Stimulated activated CD8-positive, alpha-beta memory T cell treated with anti-CD3 and anti-CD28 coated beads, Interleukin-15, amount 100 ng/mL, for 24 hours (primary cell): ENCODE measurements at places on chromosomes 1 and 21.
A peak's percentile ranks its signal among the peaks of the same experiment; 100 is the strongest.

DNA sequence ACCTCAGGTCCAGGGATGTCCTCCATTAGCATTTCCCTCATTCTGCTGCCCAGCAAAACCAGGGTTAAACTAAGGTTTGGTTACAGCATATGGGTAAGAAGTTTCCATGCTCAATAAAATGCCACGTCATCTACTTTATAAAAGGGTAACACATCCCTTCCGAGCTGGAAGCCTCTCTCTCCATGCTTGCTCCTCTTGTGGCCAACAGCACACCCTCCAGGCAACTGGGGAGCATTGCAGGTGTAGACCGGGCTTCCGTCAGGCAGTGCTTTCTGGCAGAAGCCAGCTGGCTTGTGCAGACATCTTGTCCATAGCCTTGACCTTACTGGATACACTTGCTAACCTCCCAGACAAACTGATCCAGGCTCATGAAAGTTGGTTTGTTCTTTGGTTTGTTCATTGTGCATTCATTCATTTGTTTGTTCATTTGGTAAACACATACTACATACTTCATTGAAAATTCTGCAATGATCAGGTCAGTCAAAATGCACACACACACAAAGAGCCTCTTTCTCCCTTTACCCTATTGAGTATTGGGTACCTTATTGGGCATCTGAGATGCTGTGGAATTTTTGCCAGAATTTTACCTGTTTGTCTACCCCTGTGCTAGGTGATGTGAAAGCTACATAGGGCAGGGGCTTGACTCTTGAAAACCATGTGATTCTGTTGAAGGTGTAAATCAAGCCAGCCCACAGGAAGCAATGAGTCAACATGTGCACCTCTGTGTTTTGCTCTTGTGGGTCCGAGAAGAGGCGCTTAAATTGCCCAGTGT, 422.8 kb downstream of the CAMTA1 start:
- DNase-seq, result no peak

DNA sequence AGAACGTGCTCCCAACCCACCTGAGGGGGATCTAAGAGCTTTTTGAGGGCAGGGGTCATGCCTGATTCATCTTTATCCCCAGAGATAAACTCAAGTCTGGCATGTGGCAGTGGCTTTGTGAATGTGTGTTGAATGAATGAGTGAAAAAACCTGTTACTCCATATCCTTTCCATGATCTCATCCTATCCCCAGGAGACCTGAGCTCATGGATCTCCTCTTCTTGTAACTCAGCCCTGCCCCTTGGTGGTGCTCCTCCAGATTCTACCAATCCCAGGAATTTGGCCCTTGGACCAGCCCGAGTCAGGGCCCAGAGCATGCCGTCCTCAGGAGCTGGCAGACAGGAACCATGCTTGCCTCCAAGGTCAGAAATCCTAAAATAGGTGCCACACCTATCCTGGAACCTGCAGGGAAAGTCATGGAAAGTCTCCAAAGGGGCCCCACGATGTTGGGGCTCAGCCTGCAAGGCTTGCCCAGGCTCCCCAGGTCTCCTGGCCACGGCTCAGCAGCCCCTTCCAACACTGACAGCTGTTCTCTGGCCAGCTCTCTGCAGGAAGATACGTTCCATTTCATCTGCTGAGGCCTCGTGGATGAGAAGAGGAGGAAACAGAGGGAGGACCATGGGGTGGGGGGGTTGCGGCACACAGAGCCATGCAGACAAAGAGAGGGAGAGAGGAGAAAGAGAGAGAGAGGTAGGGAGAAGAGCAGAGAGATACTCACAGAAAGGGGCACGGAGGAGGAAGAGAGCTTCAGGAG, 214.6 kb downstream of the TRABD2B start:
- no peak for DNase-seq

- DNase-seq, result no peak
Measured at GRCh38 chr1:113976609-113977278, 2.5 kb upstream of the OLFML3 start.

DNA sequence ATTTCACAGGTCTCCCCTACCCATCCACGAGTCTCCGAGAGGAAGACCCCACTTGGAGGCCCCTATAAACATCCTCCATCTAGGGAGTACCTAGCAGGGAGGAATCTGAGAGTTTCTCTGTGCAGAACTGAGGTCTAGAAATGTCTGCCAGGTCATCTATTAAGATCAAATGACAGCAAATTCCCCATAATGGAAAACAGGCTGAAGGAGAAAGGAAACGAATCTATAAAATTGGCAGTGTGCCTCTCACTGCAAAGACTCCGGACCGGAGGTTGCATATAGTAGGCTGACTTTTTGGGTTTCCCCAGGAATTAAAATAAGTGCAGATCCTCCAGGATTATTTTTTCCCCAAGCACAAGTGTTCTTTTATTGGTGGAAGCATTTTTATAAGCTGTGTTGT, 57.7 kb downstream of the NMNAT2 start:
- no peak for DNase-seq

- DNase-seq, result no peak
Measured at GRCh38 chr1:109131059-109131458, 17.1 kb downstream of the ELAPOR1 start.

GRCh38 chr1:66940981-66941380, 16.2 kb downstream of the MIER1 start:
- DNase-seq, result no peak

GRCh38 chr1:234656944-234657654, 47.1 kb upstream of the IRF2BP2 start:
- DNase-seq, result no peak

DNA sequence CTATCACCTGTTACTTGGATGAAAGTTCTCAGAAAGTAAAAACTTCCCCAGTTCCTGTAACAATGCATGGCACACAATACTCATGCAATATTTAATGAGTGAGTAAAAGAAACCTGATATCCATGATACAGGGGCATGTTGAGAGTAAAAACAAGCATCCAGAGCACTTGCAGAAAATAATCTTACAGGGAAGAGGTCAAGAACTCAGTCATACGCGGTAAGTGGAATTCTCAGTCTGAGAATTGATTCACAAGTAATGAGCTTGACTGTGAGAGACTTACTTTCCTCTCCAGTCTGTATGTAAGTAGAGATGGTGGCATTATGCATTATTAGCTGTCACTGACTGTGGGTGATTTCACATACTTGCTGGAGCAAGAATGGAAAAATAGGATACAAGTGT, 976.9 kb downstream of the BRINP3 start:
- no peak for DNase-seq

- no peak for DNase-seq
Measured at GRCh38 chr1:7677111-7677510, 94.0 kb upstream of the VAMP3 start.

GRCh38 chr1:244840219-244840794, 4.8 kb downstream of the COX20 start:
- DNase-seq, result no peak

DNA sequence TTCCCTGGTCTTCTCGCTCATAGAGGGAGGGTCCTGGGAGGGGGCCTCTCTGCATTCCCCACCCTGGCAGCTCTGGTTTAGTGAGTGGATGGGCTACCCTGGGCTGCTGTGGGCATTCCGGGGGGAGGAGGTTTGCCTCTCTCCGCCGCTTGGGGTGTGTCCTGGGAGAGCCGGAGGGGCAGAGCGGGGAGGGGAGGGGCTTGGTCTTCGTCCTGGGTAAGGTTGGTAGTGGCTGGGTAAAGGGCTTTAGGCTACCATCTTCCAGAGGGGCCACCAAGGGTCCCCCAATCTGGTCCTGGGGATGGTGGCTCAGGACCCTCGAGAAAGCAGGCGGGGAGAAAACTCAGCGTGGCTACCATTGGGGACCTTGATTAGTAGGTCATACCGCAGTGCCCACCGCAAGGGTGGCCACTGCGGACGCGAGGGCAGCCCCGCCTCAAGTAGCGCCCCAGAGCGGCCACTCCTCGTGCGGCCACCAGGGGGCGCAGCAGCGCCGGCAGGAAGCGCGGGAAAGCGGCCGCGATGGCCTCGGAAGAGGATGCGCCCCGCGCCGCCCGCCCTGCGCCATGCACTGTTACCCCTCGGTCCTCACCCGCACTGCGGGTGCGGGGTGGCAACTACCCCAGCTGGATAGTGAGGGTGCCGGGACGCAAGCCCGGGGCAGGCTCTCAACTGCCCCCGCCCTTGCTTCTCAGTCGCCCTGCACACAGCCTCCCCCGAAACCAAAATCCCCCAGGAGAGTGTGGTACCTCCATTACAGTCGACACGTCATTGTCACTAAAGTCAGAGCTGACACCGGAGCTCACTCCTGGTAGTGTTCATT, 44.1 kb upstream of the SLC25A33 start:
- DNase-seq, result peak; percentile 51

DNA sequence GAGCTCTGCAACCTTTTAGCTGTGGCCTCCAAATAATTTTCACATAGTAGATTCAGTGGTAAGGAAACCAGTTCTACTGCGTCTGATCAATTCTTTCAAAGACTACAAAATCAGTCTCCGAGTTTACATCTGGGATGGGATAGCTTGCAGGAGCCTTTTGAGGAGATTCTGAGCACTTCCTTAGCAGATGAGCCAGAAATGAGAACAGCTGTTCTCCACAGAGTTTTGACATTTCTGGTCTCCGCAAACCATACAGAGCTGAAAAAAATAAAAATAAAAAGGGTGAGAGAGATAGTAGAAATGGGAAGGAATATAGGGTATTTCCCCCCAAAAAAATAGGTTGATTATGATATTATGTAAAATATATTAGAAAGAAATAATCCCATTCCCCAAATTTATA, 119.3 kb downstream of the LYPLAL1 start:
- DNase-seq, result no peak

DNA sequence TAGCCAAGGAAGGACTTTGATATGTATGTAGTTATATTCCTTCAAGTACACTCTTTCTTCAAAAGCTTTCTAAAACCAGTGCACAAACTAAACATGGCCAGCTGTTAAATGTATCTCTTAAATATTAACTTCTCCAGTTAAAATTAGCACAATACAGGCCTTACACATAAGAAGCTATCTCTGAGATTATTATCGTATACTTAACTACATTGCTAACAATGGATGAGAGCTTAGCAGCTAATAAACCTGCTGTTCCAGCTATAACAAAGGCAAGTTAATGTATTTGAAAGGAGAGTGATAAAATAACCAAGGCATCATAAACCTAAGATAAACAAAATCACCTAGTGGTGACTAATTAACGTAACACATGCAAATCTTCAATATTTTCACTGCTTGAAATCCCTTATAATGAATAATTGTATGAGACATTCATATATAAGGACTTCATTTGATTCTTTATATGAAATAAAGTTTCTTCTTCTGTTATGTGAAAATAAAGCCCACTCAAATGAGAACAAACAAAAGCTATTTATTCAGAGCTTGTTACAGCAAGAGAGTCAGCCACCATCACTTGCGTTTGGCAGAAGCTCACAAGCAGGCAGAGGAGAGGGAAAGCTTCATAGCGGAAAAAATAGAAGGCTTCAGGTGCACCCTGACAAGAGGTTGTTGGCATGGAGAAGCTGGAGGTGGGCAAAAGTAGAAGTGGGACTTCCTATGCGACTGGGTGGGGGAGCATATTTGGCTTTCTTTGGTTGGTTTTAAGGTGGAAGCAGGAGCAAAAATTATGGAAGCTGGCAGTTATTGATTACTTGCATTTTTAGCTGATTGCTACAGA, 274.1 kb upstream of the CHRM3 start:
- no peak for DNase-seq

DNA sequence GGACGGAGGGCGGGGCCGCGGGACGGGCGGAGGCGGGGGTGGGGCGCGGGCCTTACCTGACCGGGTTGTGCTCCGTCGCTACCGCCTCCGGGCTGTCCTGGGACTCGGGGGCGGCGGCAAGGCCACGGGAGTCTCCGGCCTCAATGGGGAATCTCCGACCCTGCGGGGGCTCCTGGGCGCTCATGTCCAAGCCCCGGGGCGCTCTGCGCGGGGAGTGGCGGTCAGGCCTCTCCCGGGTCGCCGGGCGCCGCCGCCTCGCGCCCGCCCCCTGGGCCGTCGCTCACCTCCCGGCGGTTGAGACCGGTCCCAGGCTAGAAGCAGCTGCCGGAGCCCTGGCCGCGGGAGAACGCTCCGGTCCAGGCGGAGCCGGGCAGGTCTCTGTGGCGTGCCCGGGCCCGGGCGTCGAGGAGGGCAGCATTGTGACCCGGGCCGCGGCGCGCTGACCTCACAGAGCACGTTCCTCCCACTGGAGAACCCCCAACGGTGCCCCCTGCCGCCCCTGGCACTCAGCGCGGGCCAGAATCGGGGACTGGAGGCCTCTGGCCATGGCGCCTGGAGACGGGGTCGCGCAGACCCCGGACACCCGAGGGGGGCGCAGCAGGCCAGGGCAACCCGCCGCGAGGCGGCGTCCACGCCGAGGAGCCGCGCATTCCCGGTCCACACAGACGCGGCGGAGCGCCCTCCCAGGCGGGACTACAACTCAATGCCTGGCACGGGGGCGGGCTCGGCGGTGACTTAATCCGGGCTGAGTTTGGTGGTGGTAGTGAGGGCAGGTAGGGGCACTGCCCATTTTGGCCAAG, 411 bp downstream of the FAM229A start:
- DNase-seq, result no peak

GRCh38 chr1:60848583-60849188, 233.7 kb upstream of the NFIA start:
- no peak for DNase-seq

DNA sequence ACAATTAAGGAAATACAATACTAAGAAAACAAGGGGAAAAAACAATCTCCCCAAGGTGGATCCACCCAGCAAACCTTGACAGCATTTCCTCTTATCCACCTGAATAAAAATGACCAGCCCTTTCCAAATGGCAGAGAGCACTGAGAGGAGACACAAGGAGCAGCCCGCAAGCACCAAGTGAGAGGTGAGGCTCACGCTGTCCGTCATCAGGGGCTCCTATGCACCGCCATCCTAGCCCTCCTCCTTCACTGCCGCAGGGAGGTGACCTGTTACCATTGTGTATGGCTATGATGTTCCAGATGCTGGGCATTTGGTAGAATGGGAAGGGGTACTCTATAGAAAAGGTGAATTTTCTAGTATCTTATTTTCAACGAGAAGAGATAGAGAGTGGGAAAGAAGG, 31.2 kb upstream of the IL20 start:
- DNase-seq, result no peak

DNA sequence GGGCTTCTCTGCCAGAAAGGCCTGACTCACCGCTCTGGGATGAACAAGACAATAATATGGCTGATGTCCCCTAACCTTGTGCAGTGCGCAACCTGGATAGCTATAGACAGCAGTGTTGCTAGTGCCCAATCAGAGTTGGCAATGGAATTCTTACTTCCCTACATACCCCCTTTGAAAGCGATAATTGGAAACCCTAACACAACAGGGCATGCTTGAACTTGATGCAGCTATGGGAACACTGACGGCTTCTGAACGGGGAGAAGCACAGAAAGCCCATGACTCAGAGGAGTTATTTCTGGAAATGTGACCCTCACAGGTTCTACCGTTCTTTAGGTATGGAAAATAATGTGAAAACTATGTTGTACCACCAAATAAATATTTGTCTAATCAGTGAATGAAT, 200.6 kb downstream of the TRABD2B start:
- DNase-seq, result no peak

- no peak for DNase-seq
Measured at GRCh38 chr1:110480356-110481096, 29.6 kb downstream of the PROK1 start.

DNA sequence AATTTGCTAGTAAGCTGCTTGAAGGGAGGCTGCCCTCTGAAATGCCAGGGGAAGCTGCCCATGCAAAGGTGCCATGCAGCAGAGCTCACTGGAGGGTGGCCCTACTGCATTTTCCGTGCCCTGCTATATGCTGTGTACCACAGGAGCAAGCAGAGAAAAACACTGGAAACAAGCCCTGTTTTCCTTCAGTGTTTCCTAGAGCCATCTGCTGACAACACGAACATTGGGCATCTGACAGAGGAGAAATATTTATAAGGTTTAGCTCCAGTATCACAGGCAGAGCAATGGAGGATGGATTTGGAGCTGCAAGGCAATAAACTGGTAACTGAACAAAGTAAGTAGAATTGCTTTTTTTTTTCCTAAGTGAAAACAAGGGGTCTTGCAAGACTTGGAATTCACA, 198.4 kb downstream of the USP25 start:
- DNase-seq, result no peak
